Activated B cell treated with CpG ODN at 0.5 μM for 24 hours (primary cell): ENCODE measurements at places on chromosomes 16 and 17.

DNA sequence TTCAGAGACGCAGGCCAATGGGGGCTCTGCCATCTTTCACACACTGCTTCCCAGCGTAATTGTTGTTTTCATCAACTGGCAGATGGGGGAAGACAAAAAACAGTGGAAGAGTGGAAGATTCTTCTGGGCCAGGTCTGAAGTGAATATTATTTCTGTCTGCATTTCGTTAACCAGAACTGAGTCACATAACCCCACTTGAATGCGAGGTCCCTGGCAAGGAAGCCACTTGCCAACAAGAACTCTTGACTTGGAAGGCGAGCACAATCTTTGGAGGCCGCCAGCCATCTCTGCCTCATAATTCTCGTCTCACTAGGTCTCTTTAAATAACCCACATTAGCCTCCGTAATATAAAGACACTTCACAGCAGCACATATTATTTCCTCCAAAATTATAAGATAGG lies 75.4 kb downstream of the CYB561 start:
- H3K27ac ChIP-seq: no peak overlapping the region
- no peaks in the 10 kb centered on the region for H3K4me1 ChIP-seq
- peaks cover 2% of the 10 kb centered on the region for H3K36me3 ChIP-seq

DNA sequence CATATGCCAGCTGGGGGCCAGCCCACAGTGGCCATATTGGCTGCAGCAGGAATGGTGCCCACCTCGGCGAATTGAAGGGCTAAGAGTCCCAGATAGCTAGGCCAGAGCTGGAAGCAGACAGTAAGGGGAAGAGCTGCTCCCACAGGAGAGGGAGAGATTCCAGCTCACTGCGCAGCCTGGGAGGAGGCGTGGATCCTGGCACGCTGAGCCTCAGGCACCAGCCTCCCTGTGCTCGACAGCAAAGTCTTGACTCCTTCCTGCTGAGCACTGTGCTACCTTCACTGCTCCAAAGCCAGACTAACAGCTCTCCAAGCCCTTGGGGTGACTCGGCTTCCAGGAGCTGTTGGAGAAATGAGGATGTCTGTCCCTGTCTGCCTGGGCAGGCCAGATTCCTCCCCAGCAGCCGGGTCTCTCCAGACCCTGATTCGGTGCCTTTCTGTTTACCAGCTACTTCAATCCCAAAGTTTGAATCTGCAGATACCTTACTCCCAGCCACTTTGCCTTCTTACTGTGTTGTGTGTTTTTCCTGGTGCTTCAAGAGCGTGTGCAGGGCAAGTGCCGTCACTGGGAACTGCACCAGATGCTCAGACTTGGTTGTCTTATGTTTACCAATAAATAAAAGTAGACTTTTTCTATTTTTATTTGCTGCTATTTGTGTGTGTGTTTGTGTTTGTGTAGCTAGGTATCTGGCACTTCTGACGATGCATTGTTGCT lies 9.1 kb downstream of the CBX2 start:
- H3K4me1 ChIP-seq: peaks cover 8% of the 10 kb centered on the region
- H3K27ac ChIP-seq: no peak overlapping the region
- H3K4me3 ChIP-seq: no peak overlapping the region
- H3K36me3 ChIP-seq: no peaks in the 10 kb centered on the region
- peaks cover 46% of the 10 kb centered on the region for H3K27me3 ChIP-seq
- DNase-seq: no peak

- peaks cover 14% of the 10 kb centered on the region for H3K4me1 ChIP-seq
- H3K27ac ChIP-seq: peak within 1 kb of the TSS; percentile 87
- peaks cover 3% of the 10 kb centered on the region for H3K36me3 ChIP-seq
- peak within 1 kb of the TSS; percentile 87 for H3K4me3 ChIP-seq
- H3K27me3 ChIP-seq: no peaks in the 10 kb centered on the region
Measured at GRCh38 chr16:2214719-2214968, at the start of gene PGP. Gene PGP, minus strand, starts transcription at chr16:2214840. Its CDS starts 63 bp downstream, at chr16:2214777.

- H3K4me1 ChIP-seq: peaks cover 27% of the 10 kb centered on the region
- H3K36me3 ChIP-seq: peaks cover 3% of the 10 kb centered on the region
- DNase-seq: no peak
- no peaks in the 10 kb centered on the region for H3K27me3 ChIP-seq
- no peak overlapping the region for H3K4me3 ChIP-seq
- H3K27ac ChIP-seq: no peak overlapping the region
Measured at GRCh38 chr17:68294196-68294555, 2.9 kb downstream of the ARSG start.

- no peak overlapping the region for H3K27ac ChIP-seq
- no peak for DNase-seq
- peaks cover 24% of the 10 kb centered on the region for H3K27me3 ChIP-seq
- peaks cover 4% of the 10 kb centered on the region for H3K4me1 ChIP-seq
Measured at GRCh38 chr17:63976702-63977101, 4.0 kb upstream of the SCN4A start.

DNA sequence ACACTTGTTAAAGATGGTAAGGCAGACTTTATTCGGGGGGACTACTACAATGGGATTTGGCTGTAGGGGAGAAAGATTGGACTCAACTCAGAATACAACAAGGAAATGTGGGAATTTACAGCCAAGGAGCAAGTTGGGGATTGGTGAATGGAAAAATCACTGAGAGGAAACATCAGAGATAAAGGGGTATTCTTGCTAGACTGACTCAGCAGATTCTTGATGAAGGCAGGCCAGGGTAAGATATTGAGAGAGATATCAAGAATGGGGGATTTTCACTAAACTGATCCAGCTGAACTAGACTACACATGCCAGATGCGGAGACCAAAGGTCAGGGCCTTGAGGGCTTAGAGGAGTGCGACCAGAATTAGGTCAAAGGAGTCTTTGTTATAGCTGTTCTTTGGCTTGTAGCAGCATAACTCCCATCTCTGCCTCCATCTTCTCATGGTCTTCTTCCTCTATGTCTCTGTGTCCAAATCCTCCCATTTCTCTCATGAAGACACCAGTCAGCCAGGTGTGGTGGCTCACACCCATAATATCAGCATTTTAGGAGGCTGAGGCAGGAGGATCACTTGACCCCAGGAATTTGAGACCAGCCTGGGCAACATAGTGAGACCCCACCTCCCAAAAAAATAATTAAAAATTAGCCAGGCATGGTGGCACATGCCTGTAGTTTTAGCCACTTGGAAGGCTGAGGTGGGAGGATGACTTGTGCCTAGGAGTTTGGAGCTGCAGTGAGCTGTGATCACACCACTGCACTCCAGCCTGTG lies 17.3 kb downstream of the CHD9NB start:
- no peak for DNase-seq
- no peaks in the 10 kb centered on the region for H3K4me1 ChIP-seq
- H3K27me3 ChIP-seq: peaks cover 25% of the 10 kb centered on the region
- no peak overlapping the region for H3K4me3 ChIP-seq
- no peaks in the 10 kb centered on the region for H3K36me3 ChIP-seq
- H3K27ac ChIP-seq: no peak overlapping the region

- H3K36me3 ChIP-seq: no peaks in the 10 kb centered on the region
- H3K4me1 ChIP-seq: no peaks in the 10 kb centered on the region
- H3K4me3 ChIP-seq: no peak overlapping the region
- DNase-seq: no peak
- no peaks in the 10 kb centered on the region for H3K27me3 ChIP-seq
Measured at GRCh38 chr16:56350491-56351405, 74.6 kb downstream of the AMFR start.

- no peak for DNase-seq
- no peak overlapping the region for H3K27ac ChIP-seq
- no peak overlapping the region for H3K4me3 ChIP-seq
- H3K4me1 ChIP-seq: no peaks in the 10 kb centered on the region
Measured at GRCh38 chr16:31428638-31429247, 583 bp upstream of the COX6A2 start.

GRCh38 chr17:1390432-1391367 lies 9.3 kb downstream of the YWHAE start:
- H3K36me3 ChIP-seq: peaks cover 24% of the 10 kb centered on the region
- H3K4me1 ChIP-seq: peaks cover 87% of the 10 kb centered on the region
- peak overlapping the region; percentile 19 for H3K4me3 ChIP-seq

DNA sequence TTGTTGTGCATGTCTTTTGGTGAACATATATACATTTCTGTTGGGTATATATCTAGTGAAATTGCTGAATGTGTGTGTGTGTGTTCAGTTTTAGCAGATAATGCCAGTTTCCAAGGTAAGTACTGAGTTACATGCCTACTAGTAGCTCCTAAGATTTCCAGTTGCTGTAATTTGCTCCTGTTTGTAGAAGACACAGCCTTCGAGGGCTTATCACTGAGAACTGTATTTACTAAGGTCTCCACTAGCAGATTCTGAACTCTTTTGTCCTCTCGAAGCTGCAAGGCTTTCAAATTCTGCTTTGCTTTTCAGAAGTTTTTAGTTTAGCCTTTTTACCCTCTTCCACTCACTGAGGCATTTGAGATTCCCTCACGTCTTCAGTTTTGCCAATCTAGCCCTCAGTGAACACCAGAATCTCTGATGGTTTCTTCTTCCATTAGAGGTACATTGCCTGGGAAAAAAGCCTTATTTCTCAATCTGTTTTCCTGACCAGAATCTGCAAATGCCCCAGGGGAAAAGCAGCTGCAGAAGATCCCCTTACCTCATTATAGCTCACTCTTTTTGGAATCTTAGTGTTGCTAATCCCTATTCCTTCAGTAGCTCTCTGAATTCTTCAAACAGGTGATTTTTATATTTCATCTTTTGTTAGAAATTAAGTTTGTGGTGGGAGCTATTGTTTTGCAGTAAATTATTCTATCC lies 52.9 kb downstream of the NF1 start:
- H3K36me3 ChIP-seq: peaks cover 3% of the 10 kb centered on the region
- H3K4me3 ChIP-seq: no peak overlapping the region
- H3K27ac ChIP-seq: no peak overlapping the region
- DNase-seq: no peak
- H3K4me1 ChIP-seq: no peaks in the 10 kb centered on the region
- H3K27me3 ChIP-seq: no peaks in the 10 kb centered on the region

DNA sequence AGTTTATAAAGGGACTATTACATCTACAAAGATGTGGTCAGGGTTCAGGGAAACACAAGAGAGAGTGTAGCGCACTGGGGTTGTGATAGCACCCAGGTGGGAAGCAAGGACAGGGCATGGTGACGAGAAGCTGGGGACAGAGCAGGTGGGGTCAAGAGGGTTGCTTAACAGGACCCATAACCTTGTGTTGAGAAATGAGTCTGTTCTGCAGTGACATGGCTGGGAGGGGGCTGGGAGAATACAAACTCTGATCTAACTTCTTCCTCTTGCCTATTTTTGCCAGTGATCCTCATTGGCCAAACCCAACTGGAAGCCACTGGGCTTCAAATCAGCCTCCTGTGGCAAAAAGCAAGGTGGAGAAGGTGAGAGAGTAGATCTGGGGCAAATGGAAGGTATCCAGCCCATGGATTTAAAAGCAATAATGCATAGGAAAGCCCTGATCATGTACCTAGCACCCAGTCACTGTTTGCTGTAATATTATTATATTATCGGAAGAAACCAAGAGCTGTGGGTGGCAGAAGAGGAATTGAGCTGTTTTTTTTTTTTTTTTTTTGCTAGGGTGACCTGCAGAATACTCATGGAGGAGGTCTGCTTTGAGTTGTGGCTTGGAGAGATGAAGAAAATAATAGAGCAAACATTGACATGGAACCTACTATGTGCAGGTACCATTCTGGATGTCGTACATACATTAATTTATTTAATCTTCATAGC lies 76.9 kb upstream of the ZFHX3 start:
- H3K27ac ChIP-seq: no peak overlapping the region
- peaks cover 10% of the 10 kb centered on the region for H3K27me3 ChIP-seq
- no peaks in the 10 kb centered on the region for H3K36me3 ChIP-seq
- H3K4me3 ChIP-seq: no peak overlapping the region
- H3K4me1 ChIP-seq: no peaks in the 10 kb centered on the region
- DNase-seq: no peak

DNA sequence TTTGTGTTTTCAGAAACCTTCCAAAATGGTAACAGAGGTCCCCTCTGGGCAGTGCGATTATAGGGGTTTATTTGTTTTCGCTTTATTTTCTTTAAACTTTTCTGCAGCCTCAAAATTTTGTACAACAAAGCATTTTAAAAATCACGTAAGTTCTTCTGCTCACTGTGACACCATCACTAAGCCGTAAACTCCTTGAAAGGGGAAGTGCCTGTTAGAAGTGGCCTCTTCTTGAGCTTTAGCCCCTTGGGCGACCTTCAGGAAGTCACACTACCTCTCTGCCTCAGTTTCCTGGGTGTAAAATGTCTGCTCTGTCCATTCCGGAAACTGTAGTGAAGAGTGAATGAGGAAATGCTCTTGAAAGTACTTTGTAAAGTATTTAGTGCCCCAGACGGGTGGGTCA lies 26.6 kb downstream of the ARHGAP27 start:
- no peaks in the 10 kb centered on the region for H3K27me3 ChIP-seq
- DNase-seq: no peak
- H3K36me3 ChIP-seq: peaks cover 46% of the 10 kb centered on the region
- no peak overlapping the region for H3K4me3 ChIP-seq
- H3K4me1 ChIP-seq: peaks cover 55% of the 10 kb centered on the region

GRCh38 chr16:60166-60565 lies 6.5 kb downstream of the SNRNP25 start:
- H3K4me1 ChIP-seq: no peaks in the 10 kb centered on the region
- no peak overlapping the region for H3K4me3 ChIP-seq
- no peak overlapping the region for H3K27ac ChIP-seq
- H3K27me3 ChIP-seq: no peaks in the 10 kb centered on the region
- no peak for DNase-seq

DNA sequence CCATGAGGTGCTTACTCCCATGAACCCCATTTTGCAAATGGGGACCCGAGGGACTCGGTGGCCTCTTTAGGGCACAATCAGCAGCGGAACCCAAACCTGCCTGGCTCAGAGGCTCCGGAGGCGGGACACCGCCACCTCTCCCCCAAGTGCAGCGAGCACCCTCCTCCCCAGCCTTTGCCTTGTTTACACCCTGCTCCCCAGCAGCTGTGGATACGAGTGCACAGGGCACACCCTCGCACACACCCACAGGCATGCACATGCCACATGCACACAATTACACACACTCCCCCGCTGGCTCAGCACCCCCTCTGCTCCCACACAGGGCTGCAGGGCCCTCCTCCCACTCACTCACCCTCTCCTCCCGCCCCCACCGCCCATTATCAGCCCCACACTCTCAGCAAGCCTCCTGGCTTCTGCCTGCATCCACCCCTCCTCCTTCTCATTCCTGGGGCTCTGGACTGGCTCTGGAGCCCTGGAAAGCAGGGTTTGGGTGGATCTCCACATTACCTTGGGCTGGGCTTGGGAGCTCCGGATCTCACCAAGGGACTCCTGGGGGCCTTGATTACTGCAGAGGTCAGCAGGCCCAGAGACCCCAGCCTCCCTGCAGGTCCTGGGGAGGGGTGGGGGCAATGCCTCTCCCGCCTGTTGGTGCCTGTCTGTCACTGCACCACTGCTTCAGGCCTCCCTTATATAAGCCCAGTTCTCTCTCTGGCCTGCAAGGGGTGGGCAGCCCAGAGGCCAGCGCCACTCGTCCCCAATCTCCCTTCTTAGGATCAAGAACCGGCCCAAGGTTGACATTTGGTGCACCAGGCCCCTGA lies 6.4 kb downstream of the PDK2 start:
- no peak overlapping the region for H3K4me3 ChIP-seq
- peaks cover 42% of the 10 kb centered on the region for H3K36me3 ChIP-seq
- H3K27me3 ChIP-seq: no peaks in the 10 kb centered on the region
- H3K4me1 ChIP-seq: peaks cover 3% of the 10 kb centered on the region
- no peak overlapping the region for H3K27ac ChIP-seq
